CD4-positive, alpha-beta memory T cell (primary cell): ENCODE measurements at places on chromosomes 5 and 9. TPM values are rescaled to one million over a fixed set of nuclear protein-coding genes. Genes with fewer than 3 reads are reported as not detected.

DNA sequence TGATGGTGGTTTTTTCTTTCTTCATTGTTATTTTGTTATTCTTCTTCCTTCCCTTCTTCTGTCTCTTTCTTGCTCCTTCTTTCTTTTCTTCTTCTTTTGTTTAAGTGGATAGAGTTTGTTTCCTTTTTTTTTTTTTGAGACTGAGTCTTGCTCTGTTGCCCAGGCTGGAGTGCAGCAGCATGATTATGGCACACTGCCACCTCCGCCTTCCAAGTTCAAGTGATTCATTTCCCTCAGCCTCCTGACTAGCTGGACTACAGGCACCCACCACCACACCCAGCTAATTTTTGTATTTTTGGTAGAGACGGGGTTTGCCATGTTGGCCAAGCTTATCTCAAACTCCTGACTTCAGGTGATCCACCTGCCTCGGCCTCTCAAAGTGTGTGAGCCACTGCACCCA lies 40.3 kb downstream of the JAK2 start:
- no peak overlapping the region for H3K27ac ChIP-seq
- no peak for DNase-seq
- no peaks in the 10 kb centered on the region for H3K27me3 ChIP-seq
- peaks cover 16% of the 10 kb centered on the region for H3K36me3 ChIP-seq
- no peak overlapping the region for H3K4me3 ChIP-seq

DNA sequence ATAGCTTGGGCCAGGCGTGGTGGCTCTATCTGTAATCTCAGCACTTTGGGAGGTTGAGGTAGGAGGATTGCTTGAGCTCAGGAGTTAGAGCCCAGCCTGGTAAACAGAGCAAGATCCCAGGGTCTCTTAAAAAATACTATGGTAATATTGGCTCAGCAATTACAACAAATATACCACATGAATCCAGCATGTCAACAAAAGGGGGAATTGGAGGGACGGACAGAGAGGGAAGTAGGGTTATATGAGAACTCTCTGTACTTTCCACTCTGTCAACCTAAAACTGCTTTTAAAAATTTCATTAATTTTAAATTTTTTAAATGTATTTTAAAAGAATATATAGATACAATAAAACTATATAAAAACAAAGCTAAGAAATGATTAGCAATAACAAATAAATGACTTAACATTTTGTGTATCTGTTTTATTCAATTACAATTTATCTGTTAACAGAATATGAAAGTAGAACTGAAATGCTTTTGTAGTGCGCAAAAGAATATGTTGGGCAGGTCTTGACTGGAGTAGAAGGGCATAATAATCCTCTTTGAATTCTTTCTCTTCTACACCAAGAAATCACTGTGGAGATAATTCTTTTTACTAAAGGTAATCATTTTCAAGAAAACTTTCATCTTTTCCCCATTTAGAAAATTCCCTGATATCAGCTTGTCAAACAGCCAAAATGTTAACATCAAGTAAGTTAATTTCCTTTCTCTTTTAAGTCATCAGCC lies 12.9 kb upstream of the CDC42SE2 start:
- H3K27me3 ChIP-seq = no peaks in the 10 kb centered on the region
- H3K4me1 ChIP-seq = peaks cover 41% of the 10 kb centered on the region
- no peak for DNase-seq
- H3K4me3 ChIP-seq = no peak overlapping the region
- peaks cover under 1% of the 10 kb centered on the region for H3K36me3 ChIP-seq

GRCh38 chr5:3593771-3594509 lies 1.7 kb upstream of the IRX1 start:
- no peak for DNase-seq
- H3K36me3 ChIP-seq = no peaks in the 10 kb centered on the region
- H3K4me3 ChIP-seq = no peak overlapping the region
- no peak overlapping the region for H3K27ac ChIP-seq
- H3K4me1 ChIP-seq = no peaks in the 10 kb centered on the region

GRCh38 chr9:137055385-137056364 lies 1.8 kb upstream of the ENTPD2 start:
- H3K4me3 ChIP-seq = no peak overlapping the region
- H3K36me3 ChIP-seq = no peaks in the 10 kb centered on the region
- no peak for DNase-seq
- no peak overlapping the region for H3K27ac ChIP-seq
- H3K4me1 ChIP-seq = peaks cover 11% of the 10 kb centered on the region
- peaks cover 20% of the 10 kb centered on the region for H3K27me3 ChIP-seq

Gene CCDC180
- 12.1 TPM for total RNA-seq

- H3K27me3 ChIP-seq = no peaks in the 10 kb centered on the region
- no peaks in the 10 kb centered on the region for H3K4me1 ChIP-seq
- no peak overlapping the region for H3K4me3 ChIP-seq
- no peak overlapping the region for H3K27ac ChIP-seq
- DNase-seq = no peak
Measured at GRCh38 chr5:66417781-66418180, 178.4 kb upstream of the MAST4 start.

GRCh38 chr9:129576546-129577543 lies 44.1 kb downstream of the C9orf50 start:
- H3K27ac ChIP-seq = no peak overlapping the region
- no peak overlapping the region for H3K4me3 ChIP-seq
- no peaks in the 10 kb centered on the region for H3K36me3 ChIP-seq
- DNase-seq = no peak
- H3K27me3 ChIP-seq = no peaks in the 10 kb centered on the region
- H3K4me1 ChIP-seq = peaks cover 24% of the 10 kb centered on the region
